ENCODE measurements at places on chromosomes 7 and 10.

- DNase-seq, result no peak
These were observed 19.1 kb downstream of the ATXN7L1 start for GRCh38 chr7:105857009-105857952.

DNA sequence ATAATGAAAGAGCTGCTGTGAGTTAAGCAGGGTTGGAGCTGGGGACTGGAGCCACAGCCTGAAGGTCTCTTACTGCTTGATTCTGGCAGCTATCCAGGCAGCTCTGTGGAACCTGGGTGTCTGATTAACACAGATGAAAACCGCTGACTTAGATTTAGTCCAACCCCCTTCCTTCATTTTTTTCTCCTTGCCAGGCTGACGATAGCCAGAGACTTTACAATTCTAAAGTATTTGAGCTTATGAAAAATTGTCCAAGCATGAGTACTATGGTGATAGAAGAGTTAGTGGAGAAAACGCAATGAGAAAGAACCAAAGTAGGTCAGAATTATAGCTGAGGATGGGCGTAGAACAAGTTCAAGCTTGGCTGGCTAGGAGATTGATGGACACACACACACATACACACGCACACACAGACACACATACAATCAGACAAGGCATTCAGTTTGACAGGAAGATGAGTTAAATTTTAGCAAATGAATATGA is 13.5 kb upstream of the GPR85 start:
- no peak for DNase-seq

GRCh38 chr7:155583636-155584035 is 37.3 kb upstream of the CNPY1 start:
- no peak for DNase-seq

GRCh38 chr7:138354066-138354465 is 106.0 kb upstream of the TRIM24 start:
- DNase-seq, result no peak
